Peyer's patch (tissue), 4 donors: ENCODE measurements at places on chromosomes 3 and 15. TPM values are rescaled to one million over a fixed set of nuclear protein-coding genes. Genes with fewer than 3 reads are reported as not detected.

NRROS gene
- total RNA-seq, result 2.1 TPM

PLA2G4E gene
- total RNA-seq, result 1.5 TPM

DNA sequence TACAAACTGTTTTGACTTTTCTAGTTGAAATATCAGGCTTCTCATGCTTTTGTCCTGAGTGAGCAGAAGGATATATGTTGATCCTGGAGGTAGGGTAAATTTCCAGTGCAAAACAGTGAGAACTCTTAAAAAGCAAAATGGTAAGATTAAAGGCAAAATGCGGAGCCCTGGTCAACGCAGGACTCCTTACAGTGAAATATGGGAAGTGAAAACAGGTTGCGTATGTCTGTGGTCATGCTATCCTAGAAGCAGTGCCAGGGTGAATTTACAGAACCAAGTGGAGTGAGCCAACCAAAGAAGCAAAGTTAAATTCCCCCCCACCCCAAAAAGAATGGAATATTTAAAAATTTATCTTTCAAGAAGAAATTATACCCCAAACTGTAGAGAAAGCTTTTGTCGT lies 256.4 kb downstream of the NR2F2 start:
- no peak overlapping the region for H3K27ac ChIP-seq
- H3K27me3 ChIP-seq, result no peaks in the 10 kb centered on the region
- H3K36me3 ChIP-seq, result no peaks in the 10 kb centered on the region
- no peak for DNase-seq

- no peak overlapping the region for H3K4me3 ChIP-seq
- no peak overlapping the region for H3K27ac ChIP-seq
- H3K27me3 ChIP-seq, result no peaks in the 10 kb centered on the region
- no peaks in the 10 kb centered on the region for H3K4me1 ChIP-seq
- H3K36me3 ChIP-seq, result no peaks in the 10 kb centered on the region
Observed at GRCh38 chr15:33448961-33449606, 138.3 kb downstream of the RYR3 start.

GRCh38 chr3:56903231-56903782 lies 101.6 kb upstream of the ARHGEF3 start:
- DNase-seq, result no peak
- no peak overlapping the region for H3K4me3 ChIP-seq
- H3K4me1 ChIP-seq, result no peaks in the 10 kb centered on the region
- no peaks in the 10 kb centered on the region for H3K36me3 ChIP-seq
- no peak overlapping the region for H3K27ac ChIP-seq
- H3K27me3 ChIP-seq, result no peaks in the 10 kb centered on the region

DNA sequence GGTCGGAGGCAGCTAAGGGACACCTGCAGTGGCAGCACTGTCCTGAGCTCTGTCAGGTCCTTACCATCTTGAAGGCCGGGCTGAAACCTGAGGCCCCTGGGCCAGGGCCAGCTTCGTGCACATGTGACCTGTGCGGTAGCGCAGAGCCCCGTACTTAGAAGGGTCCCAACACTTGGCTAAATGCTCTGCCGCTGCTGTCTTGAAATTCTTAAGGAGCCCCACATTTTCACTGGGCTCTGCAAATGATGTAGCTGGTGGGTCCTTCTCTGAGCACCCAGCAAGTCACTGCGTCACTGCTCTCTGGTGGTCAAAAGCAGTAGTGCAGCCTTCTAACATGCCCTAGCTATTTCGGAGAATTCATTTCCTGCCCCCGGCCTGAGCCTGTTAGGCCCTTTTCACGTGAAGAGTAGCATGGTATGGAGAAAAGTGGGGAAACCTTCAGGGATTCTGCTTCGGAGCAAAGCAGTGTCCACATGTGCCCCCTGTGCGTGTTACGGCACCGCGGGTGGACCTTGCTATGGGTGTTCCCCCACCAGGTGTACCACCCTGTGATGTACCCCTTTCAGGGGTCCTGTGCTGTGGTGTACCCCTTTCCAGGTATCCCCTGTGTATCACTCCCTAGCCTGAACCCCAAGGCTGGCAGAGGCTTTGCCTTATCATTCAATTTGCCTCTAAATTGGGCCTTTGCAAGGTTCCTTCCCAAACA lies 79.7 kb downstream of the TMEM266 start:
- no peaks in the 10 kb centered on the region for H3K27me3 ChIP-seq
- no peak overlapping the region for H3K27ac ChIP-seq
- no peaks in the 10 kb centered on the region for H3K4me1 ChIP-seq
- no peaks in the 10 kb centered on the region for H3K36me3 ChIP-seq
- no peak overlapping the region for H3K4me3 ChIP-seq
- DNase-seq, result peak; percentile 87

- DNase-seq, result no peak
- peak overlapping the region; percentile 93 for H3K27ac ChIP-seq
- no peaks in the 10 kb centered on the region for H3K27me3 ChIP-seq
- H3K36me3 ChIP-seq, result no peaks in the 10 kb centered on the region
Observed at GRCh38 chr3:71127052-71127831, 456.3 kb downstream of the FOXP1 start.

ACAP2 gene
- 68.1 TPM for total RNA-seq

DNA sequence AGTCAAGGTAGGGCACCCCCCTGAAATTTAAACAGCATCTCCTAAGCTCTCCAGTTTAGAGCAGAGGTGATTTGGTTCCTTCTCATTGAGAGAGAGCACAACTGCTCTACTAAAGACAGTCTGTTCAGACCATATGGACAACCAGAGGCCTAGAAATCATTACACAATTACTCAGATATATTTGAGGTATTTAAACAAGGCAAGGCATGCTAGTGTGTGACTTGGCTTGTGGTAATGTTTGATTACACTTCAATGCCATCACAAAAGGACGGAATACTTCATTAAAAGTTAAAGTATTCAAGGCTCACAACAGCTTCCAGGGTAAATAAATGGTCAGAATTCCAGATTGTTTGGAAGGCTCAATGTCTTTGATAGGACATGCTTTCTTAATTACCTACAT lies 110.2 kb downstream of the LRTM1 start:
- no peaks in the 10 kb centered on the region for H3K36me3 ChIP-seq
- no peaks in the 10 kb centered on the region for H3K27me3 ChIP-seq
- H3K27ac ChIP-seq, result no peak overlapping the region
- no peak for DNase-seq

GRCh38 chr3:143247073-143247472 lies 127.5 kb downstream of the CHST2 start:
- H3K4me1 ChIP-seq, result no peaks in the 10 kb centered on the region
- no peak overlapping the region for H3K27ac ChIP-seq
- no peaks in the 10 kb centered on the region for H3K27me3 ChIP-seq
- no peak for DNase-seq

CPB1 gene
- total RNA-seq, result not detected

DNA sequence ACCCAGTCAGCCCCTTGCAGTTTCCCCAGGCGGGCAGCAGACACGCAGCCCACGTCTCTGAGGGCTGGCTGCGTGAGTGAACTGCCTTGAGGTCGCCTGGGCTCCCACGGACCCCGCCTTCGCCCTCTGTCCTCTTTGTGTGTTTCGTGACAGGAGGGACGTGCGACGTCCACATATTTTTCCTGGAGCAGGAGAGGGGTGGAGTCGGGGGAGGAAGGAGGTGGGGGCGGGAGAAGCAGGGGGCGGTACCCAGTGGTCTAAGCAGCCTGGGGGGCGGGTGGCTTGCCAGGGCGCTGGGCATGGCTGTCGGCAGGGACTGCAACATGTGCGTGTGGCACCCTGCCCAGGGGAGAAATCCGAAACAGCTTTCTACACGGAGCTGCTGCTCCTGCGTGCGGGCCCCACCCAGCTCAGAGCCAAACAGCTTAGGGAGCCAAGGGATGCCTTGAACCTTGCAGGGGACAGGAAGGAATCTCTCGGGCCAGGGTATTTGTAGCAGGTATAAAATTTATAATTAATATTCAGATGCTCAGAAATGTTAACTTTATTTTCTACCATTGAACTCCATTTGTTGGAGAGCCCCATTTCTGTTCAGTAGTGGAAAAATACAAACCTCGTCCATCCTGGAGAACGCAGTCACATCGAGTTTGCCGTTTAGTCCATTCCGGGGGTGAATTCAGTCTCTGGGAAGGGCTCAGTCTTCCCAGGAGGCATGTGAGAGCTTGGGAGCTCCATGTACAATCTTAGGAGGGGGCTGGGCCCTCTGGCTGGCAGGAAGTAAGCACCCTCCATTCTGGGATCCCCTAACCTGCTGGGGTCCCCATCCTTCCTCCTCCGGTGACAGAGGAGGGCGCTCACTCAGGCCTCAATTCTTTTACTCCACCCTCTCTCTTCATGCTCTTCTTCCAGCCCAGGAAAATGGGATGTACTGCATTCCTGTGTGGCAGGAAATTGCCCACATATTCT lies 79.1 kb upstream of the MEF2A start:
- H3K36me3 ChIP-seq, result no peaks in the 10 kb centered on the region
- peak overlapping the region; percentile 41 for H3K27ac ChIP-seq
- DNase-seq, result peak; percentile 58
- no peaks in the 10 kb centered on the region for H3K4me1 ChIP-seq
- H3K4me3 ChIP-seq, result peak overlapping the region; percentile 17

DNA sequence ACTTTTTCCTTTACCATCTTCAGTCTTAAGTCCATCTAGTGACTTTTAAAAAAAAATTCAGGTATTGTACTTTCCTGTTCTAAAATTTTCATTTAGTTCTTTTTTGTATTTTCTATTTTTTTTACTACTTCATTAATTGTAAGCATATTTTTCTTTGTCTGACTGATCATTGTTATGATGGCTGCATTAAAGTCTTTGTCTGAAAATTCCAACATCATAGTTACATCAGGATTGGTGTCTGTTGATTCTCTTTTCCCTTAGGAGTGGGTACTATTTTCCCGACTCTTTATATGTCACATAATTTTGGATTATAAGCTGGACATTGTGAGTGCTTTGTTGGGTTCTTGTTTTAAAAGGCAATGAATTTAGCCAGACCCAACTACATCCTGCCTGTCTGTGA lies 34.9 kb upstream of the POLR2M start:
- no peaks in the 10 kb centered on the region for H3K27me3 ChIP-seq
- no peaks in the 10 kb centered on the region for H3K36me3 ChIP-seq
- no peak overlapping the region for H3K4me3 ChIP-seq

AP2M1 gene
- total RNA-seq, result 200 TPM
